Inflammatory macrophage treated with lipopolysaccharide for 4 hours (primary cell): ENCODE measurements at places on chromosomes 2 and 18.

DNA sequence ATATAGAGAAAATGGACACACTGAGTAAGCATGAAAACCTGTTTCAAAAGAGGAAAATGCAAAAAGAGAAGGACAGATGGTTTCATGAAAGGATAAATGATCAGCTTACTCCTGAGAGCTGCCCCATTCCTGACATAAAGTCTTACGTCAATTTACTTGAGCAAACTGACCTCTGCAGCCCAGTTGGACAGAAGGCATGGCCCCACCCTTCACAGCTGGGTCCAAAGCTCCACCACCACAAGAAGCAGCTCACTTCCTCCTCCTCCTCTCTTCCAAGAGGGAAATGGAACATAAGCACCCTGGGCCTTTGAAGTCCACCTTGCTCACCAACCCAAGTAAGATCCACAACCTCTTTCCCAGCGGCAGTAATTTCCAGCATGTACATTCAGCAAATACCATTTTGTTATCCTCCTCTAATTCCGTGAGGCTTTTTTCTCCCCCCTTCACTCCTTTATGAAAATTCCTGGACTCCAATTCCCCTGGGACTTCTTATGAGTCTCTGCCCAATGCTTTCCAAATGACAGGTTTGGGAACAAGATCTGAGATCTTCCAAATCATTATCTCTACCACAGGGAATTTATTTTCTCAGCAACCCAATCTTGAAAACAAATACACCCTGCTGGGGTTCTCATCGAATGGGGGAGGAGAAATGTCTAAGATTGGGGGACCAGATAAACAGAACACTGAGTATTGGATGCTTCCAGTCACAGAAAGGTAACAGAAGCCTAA, 10.1 kb downstream of the COL4A4 start:
- no peak for DNase-seq

DNA sequence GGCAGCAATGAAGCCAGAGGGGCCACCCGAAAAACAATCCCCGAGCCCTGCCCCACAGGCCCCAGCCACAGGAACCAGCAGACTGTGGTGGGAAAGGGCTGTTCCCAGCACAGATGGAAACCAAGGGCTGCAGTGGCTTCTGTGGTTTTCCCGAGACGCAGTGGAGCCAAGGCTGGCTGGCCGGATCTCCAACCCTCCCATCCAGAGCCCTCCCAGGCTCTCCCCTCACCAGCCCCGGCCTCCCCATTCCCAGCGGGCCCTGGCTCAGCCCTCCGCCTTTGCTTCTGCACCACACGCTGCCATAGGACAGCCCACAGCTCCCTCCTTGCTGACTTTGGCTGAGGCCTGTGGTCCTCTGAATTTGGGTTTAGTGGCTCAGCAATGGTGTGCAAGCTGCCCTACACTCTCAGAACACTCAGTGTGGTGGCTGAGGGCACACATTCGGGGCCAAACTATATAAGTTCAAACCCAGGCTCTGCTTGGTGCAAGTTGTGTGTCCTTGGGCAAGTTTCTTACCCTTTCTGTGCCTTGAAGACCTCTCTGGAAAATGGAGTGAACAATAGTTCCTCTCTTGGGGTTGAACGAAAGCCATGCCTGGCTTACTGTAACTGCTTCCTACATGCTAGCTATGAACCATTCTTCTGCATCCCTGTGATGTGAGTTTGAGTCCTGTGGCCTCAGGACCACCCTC, 200.1 kb downstream of the SMAD7 start:
- no peak for DNase-seq

DNA sequence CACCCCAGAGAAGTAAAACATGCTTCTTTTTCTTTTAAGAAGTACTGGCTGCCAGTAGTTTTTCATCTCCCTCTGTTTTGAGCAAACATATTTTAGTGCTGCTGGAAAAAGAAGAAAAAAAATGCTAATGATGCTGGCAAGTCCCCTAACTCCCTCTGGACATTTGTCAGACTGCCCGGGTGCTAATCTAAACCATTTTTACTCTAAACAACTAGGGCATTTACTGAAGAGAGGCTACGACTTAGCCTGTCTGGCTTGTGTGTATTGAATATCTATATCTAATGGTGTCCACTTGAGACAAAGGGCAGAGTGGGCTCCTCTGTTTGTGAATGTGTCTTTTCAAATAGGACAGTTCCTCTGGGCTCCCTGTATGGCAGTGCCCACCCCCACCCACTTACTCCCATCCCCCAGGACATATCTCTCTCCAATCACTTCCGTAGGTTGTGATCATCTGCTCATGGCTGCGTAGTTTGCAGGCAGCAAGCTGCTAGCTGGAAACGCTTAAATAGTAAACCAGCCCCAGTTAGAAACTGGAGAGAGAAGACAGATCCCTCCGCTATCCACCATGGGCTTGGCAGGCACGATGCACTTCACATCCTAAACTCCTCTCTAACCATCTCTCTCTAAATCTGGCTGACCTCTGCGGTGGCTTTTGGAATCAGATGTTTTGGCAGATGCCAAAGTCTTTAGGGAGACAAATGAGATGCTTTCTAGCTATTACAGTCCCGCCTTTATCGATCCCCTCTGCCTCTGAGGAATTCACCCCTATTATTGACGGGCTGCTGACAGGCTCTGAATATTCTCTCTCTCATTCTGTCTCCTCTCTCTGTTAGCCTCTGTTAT, 58.3 kb downstream of the DOCK10 start:
- DNase-seq = no peak

- no peak for DNase-seq
Measured at GRCh38 chr2:23587341-23587880, 202.4 kb downstream of the KLHL29 start.

- no peak for DNase-seq
Measured at GRCh38 chr18:44123743-44124142, 556.9 kb upstream of the SETBP1 start.

- no peak for DNase-seq
Measured at GRCh38 chr2:33491441-33492084, 15.1 kb downstream of the RASGRP3 start.

GRCh38 chr18:66754335-66754734, 150.4 kb upstream of the CDH19 start:
- DNase-seq = no peak
